ENCODE measurements at places on chromosomes 7 and 10. TPM values are rescaled to one million over a fixed set of nuclear protein-coding genes. Genes with fewer than 3 reads are reported as not detected.

NMT2 gene
- total RNA-seq = 62.0 TPM

SLC29A3 gene
- 4.4 TPM for total RNA-seq

NPSR1 gene
- not detected for total RNA-seq

ZEB1 gene
- 47.4 TPM for total RNA-seq

GRCh38 chr7:73918926-73919693 is 58.2 kb downstream of the TMEM270 start:
- DNase-seq = no peak
